ENCODE measurements at places on chromosomes 4 and X.
A peak's percentile ranks its signal among the peaks of the same experiment; 100 is the strongest.

DNA sequence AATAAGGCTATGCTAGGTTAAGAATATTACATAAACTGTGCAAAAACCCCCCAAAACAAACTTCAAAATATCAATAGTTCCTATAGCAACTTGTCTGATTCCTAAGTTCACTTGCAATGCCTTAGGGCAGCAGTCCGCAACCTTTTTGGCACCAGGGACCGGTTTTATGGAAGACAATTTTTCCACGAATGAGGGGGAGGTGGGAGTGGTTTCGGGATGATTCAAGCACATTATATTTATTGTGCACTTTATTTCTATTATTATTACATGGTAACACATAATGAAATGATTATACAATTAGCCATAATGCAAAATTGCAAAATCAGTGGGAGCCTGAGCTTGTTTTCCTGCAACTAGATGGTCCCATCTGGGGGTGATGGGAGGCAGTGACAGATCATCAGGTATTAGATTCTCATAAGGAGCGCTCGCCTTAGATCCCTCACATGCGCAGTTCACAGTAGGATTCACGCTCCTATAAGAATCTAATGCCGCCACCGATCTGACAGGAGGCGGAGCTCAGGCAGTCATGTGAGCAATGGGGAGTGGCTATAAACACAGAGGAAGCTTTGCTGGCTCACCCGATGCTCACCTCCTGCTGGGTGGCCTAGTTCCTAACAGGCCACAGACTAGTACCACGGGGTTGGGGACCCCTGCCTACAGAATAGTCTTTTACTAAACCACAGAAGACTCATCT, 39.7 kb downstream of the ACOX3 start:
- H3K4me3 ChIP-seq, result no peak overlapping the region
- no peaks in the 10 kb centered on the region for H3K4me1 ChIP-seq
- DNase-seq, result no peak

DNA sequence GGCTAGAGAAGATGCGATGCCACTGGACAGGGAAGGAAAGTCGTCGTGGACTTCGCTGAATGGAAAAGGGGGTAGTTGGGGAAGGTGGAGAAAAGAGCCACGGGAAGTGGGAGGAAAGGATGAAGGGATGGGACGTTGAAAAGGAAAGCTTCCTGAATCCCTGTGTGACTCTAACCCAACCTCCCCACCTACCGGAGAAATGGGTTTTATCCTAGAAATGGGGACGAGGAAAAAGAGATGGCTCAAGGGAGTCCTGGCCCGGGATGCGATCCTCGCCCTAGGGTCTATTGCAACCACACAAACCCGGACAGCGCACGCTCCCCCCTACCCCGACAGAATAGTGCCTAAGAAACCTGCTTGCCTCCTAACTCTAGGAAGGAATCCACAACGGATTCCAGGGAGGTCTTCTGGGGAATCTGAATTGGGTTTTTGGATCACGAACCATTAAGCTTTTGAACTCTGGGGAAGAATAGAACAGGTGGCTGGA, 738 bp upstream of the TSPAN5 start:
- H3K27ac ChIP-seq, result peak overlapping the region; percentile 57
- no peak for DNase-seq
- H3K36me3 ChIP-seq, result peaks cover 8% of the 10 kb centered on the region

GRCh38 chr4:153345012-153345981, 809 bp downstream of the MND1 start:
- H3K4me1 ChIP-seq, result no peaks in the 10 kb centered on the region
- peaks cover 20% of the 10 kb centered on the region for H3K27me3 ChIP-seq
- peak overlapping the region; percentile 85 for H3K4me3 ChIP-seq
- no peak overlapping the region for H3K27ac ChIP-seq

DNA sequence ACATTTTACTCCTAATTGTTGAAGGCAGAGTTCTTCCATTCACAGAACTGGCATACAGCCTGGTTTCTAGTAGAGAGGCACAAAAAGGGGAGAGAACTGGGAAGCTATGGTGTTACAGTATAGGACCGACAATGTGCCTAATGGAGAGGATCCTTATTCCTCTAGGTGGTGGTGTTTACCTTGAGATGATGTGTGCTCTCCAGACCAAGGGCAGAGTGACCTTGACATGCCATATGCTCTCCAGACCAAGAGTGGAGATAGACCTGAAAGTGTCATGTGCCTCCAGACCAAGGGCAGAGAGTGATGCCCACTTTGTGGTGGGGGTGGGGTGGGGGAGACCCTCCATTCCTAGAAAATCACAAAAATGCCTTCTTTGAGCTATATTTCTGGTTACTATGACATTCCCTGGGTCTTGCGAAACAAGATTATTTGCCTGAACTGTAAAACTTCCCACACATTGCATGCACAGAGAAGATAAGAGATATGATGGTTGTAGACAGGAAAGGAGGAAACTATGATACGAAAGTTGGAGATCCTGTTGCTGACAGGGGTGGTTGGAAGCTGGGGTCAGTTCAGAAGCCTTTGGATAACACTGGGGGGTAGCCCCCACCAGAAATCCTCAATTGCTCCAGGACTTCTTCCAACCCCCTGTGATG, 119.7 kb downstream of the TEX13C start:
- H3K27ac ChIP-seq, result no peak overlapping the region
- H3K27me3 ChIP-seq, result no peaks in the 10 kb centered on the region
- no peak for DNase-seq
- no peaks in the 10 kb centered on the region for H3K4me1 ChIP-seq
- no peak overlapping the region for H3K4me3 ChIP-seq

DNA sequence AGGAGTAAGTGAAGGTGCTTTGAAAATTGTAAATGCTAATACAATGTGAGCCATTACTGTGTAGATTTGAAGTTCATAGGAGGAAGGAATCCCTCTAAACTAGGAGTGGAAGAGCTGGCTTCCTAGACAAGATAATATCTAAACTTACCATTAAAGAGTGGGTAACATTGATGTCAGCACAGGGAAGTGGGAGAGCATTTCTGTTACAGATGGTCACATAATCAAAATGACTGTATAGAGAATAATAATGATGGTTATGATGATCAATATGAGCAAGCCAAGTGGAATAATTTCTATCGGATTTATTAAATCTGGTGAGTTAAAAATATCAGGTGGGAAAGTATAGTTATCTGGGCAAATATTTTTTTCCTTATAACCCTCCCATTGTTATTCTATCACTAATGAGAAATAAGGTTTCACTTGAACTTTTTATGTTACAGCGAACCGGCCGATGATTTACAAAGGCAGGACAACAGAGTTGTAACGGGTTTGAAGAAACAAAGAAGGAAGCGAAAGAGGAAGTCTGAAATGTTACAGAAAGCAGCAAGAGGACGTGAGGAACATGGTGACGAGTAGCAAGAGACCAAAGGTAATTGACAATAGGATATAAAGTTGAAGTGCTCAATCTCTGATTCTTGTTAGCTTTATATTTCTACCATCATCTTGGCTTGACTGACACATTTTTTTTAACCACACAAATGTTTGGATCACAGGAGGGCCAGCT, 43.5 kb downstream of the FMR1NB start:
- H3K27me3 ChIP-seq, result peaks cover 35% of the 10 kb centered on the region
- no peaks in the 10 kb centered on the region for H3K4me1 ChIP-seq
- no peak overlapping the region for H3K4me3 ChIP-seq
- no peaks in the 10 kb centered on the region for H3K36me3 ChIP-seq
- no peak overlapping the region for H3K27ac ChIP-seq

GRCh38 chr4:7078025-7078424, 10.2 kb upstream of the GRPEL1 start:
- H3K27ac ChIP-seq, result no peak overlapping the region
- H3K36me3 ChIP-seq, result peaks cover 2% of the 10 kb centered on the region
- peaks cover 29% of the 10 kb centered on the region for H3K27me3 ChIP-seq
- no peak overlapping the region for H3K4me3 ChIP-seq

DNA sequence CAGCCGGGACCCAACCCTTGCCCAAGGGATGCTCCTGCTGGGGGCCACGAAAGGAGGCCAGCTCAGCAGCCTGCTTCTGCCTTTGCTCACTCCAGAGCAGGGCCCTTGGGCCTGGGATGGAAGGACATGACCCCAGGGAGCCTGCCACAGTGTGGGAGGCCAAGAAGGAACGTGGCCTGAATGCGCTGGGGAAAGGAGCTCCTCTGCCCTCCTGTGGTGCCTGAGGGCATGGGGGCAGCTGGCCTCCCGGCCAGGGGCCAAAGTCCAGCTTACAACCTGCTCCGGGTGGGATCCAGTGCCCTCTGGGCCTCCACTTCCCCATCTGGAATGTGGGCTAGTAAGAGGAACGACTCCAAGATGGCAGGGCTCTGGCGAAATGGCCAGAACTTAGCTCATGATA, 2.0 kb upstream of the ATP2B3 start:
- DNase-seq, result no peak
- no peak overlapping the region for H3K4me3 ChIP-seq
- H3K4me1 ChIP-seq, result no peaks in the 10 kb centered on the region
- H3K27me3 ChIP-seq, result peaks cover 25% of the 10 kb centered on the region
- H3K27ac ChIP-seq, result no peak overlapping the region

- peaks cover 2% of the 10 kb centered on the region for H3K36me3 ChIP-seq
Observed at GRCh38 chrX:19372547-19373331, 29.0 kb downstream of the PDHA1 start.

GRCh38 chr4:110412354-110413065, 63.4 kb upstream of the ENPEP start:
- DNase-seq, result no peak
- H3K4me3 ChIP-seq, result no peak overlapping the region
- H3K27me3 ChIP-seq, result peaks cover 31% of the 10 kb centered on the region
- H3K36me3 ChIP-seq, result no peaks in the 10 kb centered on the region
- no peak overlapping the region for H3K27ac ChIP-seq

- H3K27ac ChIP-seq, result no peak overlapping the region
- H3K36me3 ChIP-seq, result no peaks in the 10 kb centered on the region
- DNase-seq, result no peak
- H3K4me3 ChIP-seq, result no peak overlapping the region
- H3K27me3 ChIP-seq, result no peaks in the 10 kb centered on the region
Observed at GRCh38 chr4:123996718-123997510, 600.3 kb downstream of the SPRY1 start.

DNA sequence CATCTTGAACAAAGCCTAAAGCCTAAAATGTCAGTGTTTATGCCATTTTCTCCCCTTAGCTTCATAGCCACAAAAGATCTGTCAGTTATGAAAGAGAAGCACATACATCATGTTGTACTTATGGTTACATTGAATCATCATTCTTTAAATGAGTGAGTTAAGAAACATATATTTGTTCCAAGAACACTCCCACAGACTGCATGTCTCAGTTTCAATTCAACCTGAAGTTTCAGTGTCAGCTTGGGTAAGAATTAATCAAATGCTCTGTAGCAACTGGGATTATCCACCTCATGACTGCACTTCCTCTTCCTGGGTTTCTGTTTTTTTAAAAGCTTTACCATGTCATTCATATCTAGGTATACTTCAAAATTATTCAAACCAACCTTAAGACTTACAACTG, 3.9 kb upstream of the TMPRSS11B start:
- no peaks in the 10 kb centered on the region for H3K4me1 ChIP-seq
- DNase-seq, result no peak
- H3K27me3 ChIP-seq, result peaks cover 34% of the 10 kb centered on the region
- no peak overlapping the region for H3K4me3 ChIP-seq

All from central memory CD8-positive, alpha-beta T cell (primary cell).